Aorta (tissue), 5 donors: ENCODE measurements at places on chromosomes 2 and 18. TPM values are rescaled to one million over a fixed set of nuclear protein-coding genes. Genes with fewer than 3 reads are reported as not detected.

Gene NPHP1
- total RNA-seq, result 3.9 TPM

Gene MALT1
- total RNA-seq, result 27.4 TPM

Gene TEX44
- total RNA-seq, result not detected

Gene TUBA4B
- not detected for total RNA-seq

Gene DNAJC5G
- not detected for total RNA-seq

DNA sequence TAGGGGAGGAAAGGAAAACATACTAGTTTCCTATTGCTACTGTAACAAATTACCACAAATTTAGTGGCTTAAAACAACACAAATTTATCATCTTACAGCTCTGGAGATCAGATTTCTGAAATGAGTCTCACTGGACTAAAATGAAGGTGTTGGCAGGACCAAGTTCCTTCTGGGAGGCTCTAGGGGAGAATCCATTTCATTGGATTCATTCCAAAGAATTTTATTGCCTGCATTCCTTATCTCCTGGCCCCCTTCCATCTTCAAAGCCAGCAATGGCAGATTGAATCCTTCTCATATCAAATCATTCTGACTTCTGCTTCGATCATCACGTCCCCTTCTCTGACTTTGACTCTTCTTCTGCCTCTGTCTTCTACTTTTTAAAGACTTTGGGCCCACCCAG lies 250.9 kb downstream of the IRS1 start:
- DNase-seq, result no peak

GRCh38 chr2:130836501-130837174 lies at the start of gene ARHGEF4:
TSS of gene ARHGEF4 (plus strand) at chr2:130836914. CDS start at chr2:130836954, 40 bp downstream.
- peak; percentile 29 for DNase-seq

- no peak for DNase-seq
Observed at GRCh38 chr2:237866101-237866621, 6.7 kb downstream of the RAMP1 start.

DNA sequence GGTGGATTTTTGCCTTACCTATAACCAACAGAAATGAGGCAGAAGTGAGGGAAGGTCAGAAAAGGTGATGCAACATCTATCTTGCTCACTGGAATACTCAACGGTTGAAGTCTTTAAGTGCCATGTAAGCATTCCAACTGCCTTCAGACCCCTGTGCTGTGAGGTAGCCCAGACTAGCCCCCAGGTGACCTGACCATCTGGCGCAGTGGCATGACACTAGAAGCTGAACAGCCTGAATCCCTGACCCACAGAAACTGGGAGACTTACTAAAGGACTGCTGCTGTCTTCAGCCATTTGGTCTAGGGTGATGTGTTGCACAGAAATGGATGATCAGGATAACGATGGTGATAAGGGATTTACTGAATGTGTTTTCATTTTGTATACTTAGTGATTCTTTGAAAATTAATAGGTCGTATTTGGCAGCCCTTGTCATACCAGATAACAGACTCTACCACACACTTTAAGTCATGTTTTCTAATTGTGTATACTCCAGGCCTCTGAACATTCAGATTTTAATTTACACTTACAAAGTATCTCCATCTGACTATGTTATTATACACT lies 161.5 kb downstream of the STK39 start:
- no peak for DNase-seq

- DNase-seq, result no peak
Observed at GRCh38 chr2:138654146-138654545, 126.0 kb downstream of the NXPH2 start.
